ENCODE measurements at places on chromosomes 1 and 21.

DNA sequence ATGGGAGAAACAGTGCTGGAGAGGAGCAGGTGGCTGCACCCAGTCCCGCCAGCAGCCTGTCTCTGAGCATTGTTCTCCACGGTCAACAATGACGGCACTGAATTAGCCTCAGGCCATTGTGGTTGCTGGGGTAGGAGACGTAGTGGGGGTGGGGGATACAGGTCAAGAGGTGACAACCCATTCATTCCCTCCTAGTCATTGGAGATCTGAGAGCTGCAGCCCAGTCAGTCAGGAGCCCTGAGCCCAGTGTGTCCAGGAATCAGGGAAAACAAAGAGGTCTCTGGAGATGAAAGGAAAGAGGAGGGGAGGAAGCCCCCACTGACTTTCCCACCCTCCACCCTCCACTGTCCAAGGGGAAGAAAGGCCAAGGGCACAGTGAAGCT, 15.3 kb downstream of the SMIM12 start:
- DNase-seq, result no peak

GRCh38 chr1:236850077-236850979, 55.2 kb downstream of the MTR start:
- no peak for DNase-seq

GRCh38 chr1:204222764-204223055, 8.9 kb upstream of the GOLT1A start:
- DNase-seq, result no peak

DNA sequence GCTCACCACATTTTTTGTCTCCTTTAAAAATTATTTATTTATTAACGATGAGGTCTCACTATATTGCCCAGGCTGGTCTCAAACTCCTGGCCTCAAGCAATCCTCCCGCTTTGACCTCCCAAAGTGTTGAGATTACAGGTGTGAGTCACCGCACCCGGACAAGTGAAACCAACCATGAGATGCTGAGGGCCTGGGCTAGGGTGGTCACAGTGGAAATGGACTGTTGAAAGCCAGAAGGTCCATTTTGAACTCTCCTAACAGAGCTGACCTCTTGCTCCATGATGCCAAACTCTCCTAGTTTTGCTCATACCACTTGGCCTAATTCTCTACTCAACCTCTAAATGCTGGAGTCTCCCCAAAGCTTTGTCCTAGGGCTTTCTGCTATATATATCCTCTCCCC, 109.1 kb downstream of the SLC45A1 start:
- DNase-seq, result no peak

- DNase-seq, result no peak
These were observed 6.7 kb upstream of the EVI5 start for GRCh38 chr1:92791487-92792066.

DNA sequence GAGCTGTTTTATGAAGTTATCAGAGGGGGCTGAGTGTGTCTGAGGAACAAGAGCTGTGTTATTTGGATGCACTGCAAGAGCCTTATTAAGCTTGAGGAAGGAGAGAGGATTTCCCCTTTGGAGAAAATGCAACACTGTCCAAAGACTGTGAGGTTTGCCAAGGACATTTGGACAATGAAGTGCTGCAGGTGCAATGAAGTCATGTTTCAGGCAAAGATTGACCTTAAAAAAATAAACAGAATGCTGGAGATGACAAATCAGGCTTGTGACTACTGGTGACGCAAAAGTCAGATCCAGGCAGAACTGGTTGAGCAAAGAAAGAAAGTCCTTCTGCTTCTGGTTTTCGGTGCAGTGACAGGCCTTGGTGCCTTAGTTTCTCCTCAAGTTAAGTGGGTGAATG, 125.2 kb upstream of the KIAA0040 start:
- DNase-seq, result no peak

DNA sequence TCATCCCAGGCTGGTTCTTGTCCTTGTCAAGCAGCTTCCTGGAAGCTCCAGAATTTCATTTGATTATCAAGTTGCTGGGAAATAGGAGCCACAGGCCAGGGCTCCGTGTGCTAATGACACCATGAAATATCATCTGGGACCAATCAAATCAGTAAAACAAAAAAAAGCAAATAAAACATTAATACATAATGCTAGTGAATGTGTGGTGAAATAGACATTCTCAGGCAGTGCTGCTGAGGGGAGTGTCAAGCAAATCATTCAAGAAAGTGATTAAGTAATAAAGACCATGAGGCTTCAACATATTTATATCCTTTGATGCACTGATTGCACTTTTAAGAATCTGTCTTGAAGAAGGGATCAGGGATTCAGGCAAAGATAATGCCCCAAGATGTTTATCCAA, 213.7 kb downstream of the MATN1 start:
- no peak for DNase-seq

DNA sequence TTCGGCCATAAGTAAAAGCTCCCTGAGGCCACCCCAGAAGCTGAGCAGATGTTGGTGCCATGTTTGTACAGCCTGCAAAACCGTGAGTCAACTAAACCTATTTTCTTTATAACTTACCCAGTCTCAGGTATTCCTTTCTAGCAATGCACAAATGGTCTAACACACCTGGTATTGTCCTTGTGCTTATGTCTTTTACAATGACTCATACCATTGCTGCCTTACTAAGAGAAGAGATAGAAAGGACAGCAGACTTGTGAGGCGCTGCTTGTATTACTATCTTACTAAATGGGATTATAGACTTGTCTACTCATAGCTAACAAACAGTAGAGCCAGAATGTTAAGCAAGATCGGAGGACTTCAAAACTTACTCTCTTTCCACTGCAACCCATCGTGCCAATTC, 18.5 kb upstream of the CYYR1 start:
- no peak for DNase-seq

DNA sequence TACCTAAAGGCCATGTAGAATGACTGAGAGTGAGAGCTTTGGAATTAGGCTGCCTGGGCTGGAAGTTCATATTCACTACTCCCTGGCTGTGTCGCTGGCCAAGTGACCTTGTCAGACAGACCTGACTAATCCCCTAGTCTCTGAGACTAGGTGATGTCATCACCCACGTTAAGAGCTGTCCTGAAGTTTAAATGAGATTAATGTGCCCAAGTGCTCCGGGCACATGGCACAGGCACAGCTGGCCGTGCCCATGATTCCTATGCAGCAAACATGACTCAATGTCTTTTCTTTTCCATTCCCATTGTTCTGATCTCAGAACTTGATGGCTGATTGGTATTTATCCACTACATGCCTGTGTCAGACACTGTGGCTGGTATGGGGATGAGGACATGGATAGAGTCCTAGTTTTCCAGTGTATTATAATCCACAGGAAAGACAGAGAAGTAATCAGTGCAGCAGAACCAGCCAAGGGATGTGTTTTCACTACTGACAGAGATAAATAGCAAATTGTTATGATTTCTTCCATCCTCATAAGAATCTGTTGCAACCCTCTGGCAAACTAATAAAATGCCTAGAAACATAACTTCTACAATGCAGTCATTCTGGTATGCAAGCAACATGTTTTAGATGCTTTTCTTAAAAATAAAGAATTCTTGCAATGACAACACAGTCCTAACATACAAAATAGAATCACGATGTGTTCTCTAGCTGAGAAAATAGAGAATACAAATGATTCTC, 180.9 kb downstream of the PCP4 start:
- no peak for DNase-seq

GRCh38 chr1:201739492-201740085, 89.4 kb upstream of the IPO9 start:
- DNase-seq, result no peak

GRCh38 chr1:17729248-17729647, 25.9 kb upstream of the ACTL8 start:
- no peak for DNase-seq

- peak; percentile 54 for DNase-seq
These were observed 22.9 kb downstream of the ADAM30 start for GRCh38 chr1:119873135-119874015.

DNA sequence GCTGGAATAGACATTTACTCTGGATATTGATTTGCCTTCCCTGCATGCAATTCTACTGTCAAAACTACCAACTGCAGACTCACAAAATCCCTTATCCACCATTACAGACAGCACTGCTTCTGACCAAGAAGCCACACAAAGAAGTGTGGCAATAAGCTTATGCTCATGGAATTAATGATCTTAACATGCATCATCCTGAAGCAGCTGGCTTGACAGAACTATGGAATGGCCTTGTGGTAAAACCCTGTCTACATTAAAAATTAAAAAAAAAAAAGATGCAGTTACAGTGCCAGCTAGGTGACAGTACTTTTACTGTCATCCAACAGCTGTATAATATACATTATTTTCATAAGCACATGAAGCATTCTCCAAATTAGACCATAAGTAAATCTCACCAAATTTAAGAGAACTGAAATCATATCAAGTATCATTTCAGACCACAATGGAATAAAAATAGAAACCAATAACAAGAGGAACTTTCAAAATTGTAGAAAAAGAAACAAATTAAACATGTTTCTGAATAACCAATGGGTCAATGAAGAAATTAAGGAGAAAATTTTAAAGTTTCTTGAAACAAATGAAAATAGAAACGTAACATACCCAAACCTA, 70.7 kb downstream of the SCMH1 start:
- DNase-seq, result no peak

- DNase-seq, result peak; percentile 22
These were observed 6.7 kb upstream of the TXLNA start for GRCh38 chr1:32172621-32173245.

DNA sequence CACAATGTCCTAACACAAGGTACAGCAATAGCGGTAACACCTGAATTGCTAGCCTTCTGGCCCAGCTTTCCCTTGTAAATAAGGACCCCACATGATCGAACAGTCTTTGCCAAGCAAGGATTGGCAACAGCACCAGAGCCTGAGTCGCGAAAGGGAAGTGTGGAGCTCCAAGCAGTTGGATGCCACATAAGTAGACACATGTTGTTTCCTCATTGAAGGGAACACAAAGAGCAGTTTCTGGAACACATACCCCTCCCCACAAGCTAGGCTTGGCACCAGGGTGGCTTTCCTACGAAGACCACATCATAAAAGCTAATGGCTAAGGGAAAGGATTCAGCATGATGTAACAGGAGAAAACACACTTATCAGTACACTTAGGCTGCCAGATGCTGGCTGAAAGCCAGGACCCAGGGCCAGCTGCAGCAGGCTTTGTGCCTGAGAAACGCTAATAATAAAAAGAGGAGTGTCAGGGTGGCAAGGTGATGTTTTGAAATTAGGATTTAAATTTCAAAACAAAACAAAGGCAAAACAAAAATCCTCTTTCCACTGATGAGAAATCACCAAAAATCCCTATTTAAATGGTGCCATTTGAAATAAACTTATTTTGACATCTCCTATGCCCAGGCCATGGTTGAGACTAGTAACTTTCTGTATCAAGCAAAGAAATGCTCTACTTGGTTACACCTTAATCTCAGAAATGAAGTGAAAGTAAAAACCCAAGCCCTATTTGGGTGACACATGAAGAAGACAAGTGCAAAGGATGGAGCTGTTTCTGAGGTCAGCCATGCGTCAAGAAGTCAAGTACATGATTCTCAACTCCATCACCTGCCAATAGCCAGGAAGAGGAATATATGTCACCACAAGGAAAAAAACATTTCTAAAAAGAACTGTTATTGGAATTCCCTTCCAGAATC, 11.9 kb upstream of the CPLANE2 start:
- DNase-seq, result peak; percentile 60

DNA sequence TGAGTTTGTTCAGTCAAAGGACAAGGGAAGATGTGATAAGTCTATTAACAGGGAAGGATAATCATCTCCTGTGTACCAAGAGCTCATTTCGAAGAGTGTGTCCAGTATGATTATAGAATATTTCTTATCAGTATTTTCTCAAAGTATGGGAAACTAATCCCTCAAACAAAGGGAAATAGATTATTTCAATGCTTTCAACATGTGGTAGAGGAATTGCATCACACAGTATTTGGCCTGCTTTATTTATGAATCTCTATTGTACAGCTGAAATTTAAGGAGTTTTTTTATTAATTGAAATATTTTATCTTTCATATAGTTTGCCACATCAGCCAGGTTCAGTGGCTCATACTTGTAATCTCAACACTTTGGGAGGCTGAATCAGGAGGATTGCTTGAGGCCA, 151.0 kb downstream of the CLEC20A start:
- no peak for DNase-seq

DNA sequence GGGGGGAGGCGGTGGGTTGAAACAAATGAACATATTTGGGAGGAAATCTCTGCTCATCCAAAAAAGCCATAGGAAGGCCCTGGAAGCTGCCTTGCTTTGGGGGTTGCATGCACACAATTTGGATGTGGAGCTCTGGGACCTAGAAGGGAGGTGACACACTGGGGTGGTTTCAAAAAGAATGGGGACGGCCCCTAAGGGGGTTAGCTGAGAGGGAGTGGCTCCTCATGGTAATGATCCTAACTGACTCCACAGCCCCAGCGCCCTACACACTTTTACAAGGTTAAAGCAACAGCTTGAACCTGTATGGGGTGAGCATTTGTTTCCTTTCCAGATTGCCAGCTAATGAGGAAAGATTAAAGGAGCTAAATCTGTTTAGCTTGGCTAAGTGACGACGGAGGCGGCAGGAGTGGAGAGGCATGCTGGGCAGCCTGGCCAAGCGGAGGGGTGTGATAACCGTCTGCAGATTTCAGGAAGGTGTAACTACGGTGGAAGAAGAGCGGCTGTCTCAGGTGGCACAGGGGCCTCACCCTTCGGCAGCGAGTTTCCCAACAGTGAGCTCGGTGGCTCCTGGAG, 107.3 kb downstream of the RNF220 start:
- no peak for DNase-seq

GRCh38 chr1:150302338-150302737, 8.7 kb downstream of the MRPS21 start:
- DNase-seq, result no peak

GRCh38 chr1:25037174-25038074, 107.3 kb upstream of the RUNX3 start:
- peak; percentile 15 for DNase-seq

DNA sequence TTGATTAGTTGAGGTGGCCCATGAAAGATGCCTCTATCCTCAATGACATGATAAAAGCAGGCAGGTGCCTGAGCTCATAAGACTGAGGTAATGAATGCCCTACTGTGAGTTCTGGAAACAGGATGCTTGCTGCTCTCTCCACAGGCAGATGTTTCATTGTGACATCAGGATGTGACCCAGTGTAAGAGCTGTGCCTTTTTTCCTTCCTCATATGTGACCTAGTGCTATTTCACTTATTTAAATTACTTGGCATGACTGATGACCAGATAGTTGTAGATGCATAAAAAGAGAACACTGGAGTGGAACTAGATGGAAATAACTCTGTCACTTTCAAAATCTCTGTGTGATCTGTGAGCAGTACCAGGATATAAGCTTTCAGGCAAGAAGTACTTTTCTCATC, 31.9 kb downstream of the KIF14 start:
- no peak for DNase-seq
